ENCODE measurements at places on chromosomes 6 and 20. TPM values are rescaled to one million over a fixed set of nuclear protein-coding genes. Genes with fewer than 3 reads are reported as not detected.

The ADGRF5 gene
- 1.1 TPM for total RNA-seq

The TGIF2 gene
- 3.8 TPM for total RNA-seq

The WFDC5 gene
- not detected for total RNA-seq

The RIPOR3 gene
- 0.13 TPM for total RNA-seq

The FNDC11 gene
- 0.12 TPM for total RNA-seq

The HUS1B gene
- total RNA-seq = 0.66 TPM
